ENCODE measurements at places on chromosomes 2 and 18. TPM values are rescaled to one million over a fixed set of nuclear protein-coding genes. Genes with fewer than 3 reads are reported as not detected.

The RAB6C gene
- not detected for total RNA-seq

The VRK2 gene
- 21.8 TPM for total RNA-seq

The ST6GAL2 gene
- total RNA-seq: not detected

The SERPINB13 gene
- total RNA-seq: not detected

The VSNL1 gene
- total RNA-seq: not detected

The SLC30A3 gene
- 0.22 TPM for total RNA-seq

The TMEM198 gene
- total RNA-seq: 3.5 TPM

The DES gene
- 0.26 TPM for total RNA-seq

The MOGAT1 gene
- total RNA-seq: not detected

The ABCG5 gene
- not detected for total RNA-seq

The GPR17 gene
- total RNA-seq: not detected

The TNS1 gene
- 0.89 TPM for total RNA-seq

Data from activated naive CD8-positive, alpha-beta T cell treated with anti-CD3 and anti-CD28 coated beads for 36 hours (primary cell).